CD4-positive, CD25-positive, alpha-beta regulatory T cell (primary cell): ENCODE measurements at places on chromosomes 16 and 17. TPM values are rescaled to one million over a fixed set of nuclear protein-coding genes. Genes with fewer than 3 reads are reported as not detected.

SNF8 gene
- total RNA-seq = 70.3 TPM

HS3ST3A1 gene
- total RNA-seq = 8.3 TPM

NPB gene
- not detected for total RNA-seq

DNA sequence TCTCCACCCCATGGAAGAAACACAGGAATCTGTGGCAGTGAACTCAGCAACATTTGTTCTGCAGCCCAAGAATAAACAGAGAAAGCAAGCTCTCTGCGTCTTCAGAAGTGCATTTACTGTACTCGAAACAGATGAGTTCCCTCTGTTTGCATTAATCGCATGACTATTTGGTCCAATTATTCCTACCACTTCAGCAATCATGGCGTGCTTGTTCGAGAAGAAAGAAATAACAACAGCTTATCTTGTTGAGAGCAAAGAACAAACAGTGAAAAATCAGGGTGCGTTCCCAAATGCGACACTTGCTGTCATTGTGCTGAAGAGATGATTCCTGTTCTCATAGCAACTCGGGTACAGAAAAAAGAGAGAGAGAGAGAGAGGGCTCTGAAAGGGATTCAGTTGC is 445.3 kb upstream of the MAF start:
- DNase-seq = no peak

DNA sequence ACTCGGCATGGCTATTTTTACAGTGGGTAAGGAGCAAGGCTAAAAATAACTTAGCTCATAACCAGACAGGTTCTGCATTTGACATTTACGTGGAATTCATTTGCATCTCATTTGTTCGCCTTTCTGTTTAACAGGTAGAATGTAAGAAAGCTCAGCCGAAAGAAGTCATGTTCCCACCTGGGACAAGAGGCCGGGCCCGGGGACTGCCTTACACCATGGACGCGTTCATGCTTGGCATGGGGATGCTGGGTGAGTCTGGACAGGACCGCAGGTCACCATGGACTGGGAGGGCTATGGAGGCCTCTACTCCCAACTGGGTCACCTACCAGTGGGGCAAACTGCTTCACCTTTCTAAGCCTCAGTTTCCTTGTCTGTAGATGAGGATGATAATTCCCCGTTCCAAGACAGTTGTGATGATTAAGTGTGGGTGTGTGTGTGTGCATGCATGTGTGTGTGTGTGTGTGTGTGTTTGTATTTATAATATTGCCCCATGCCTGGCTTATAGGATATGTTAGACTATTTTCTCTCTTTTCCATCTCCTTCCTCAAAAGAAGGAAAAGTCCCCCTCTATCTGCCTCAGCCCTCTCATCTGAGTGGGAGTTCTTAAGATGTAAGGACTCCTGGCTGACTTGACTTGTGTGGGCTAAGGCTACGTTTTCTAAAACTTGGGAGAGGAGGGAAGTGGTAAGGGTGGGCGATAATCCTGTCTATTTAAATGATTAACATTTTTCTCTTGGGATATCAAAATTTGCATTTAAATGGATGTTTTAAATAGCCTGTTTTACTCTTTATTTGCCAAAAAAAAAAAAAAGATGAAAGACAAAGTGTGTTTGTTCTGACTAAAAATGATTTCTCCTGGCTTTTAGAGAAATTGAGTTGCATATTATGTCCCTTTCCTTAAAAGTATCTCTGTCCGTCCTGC is 129.0 kb downstream of the CCDC182 start:
- no peak for DNase-seq
